ENCODE measurements at places on chromosomes 7 and 10.

- DNase-seq = no peak
Measured at GRCh38 chr7:41316410-41316809, 386.5 kb downstream of the INHBA start.

DNA sequence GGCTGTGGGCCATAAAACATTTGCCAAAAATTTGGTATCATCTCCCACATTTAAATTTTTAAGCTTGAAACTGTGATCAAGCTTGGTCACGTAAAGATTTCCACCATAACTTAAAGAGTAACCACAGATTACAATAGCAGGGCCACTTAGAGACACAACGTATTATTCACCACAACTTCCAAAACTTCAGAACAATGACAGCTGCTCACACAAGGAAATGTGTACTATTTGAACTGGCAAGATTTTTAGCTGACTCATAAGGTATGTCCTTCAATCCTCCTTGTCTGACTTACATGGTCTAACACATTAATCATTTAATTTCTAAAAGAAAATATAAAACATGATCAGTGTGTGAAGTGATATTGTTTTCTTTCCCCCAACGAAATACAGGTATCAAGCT lies 234.5 kb downstream of the PARD3 start:
- no peak for DNase-seq

DNA sequence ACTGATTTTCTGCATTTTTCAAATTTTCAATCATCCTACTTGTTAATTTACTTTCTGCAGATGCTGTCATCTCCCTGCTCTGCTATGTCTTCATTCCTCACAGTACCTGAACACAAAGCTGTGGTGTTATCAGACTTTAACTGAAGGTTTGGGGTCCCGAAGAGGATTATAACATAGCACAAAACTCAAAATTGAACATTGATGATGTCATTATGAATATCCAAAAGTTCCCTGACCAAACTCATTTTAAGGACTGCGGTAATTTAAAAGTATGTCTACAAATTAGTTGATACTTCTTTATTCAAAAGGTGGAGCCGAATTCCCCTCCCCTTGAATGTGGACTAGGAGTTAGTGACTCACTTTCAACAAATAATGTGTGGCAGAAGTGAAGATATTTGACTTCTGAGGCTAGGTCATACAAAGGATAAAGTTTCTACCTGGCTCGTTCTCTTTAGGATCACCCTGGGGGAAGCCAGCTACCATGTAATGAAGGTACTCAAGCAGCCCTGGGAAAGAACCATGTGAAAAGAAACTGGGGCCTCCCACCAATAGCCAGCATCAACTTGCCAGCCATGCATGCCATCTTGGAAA lies 6.4 kb upstream of the ENTPD7 start:
- DNase-seq = no peak

DNA sequence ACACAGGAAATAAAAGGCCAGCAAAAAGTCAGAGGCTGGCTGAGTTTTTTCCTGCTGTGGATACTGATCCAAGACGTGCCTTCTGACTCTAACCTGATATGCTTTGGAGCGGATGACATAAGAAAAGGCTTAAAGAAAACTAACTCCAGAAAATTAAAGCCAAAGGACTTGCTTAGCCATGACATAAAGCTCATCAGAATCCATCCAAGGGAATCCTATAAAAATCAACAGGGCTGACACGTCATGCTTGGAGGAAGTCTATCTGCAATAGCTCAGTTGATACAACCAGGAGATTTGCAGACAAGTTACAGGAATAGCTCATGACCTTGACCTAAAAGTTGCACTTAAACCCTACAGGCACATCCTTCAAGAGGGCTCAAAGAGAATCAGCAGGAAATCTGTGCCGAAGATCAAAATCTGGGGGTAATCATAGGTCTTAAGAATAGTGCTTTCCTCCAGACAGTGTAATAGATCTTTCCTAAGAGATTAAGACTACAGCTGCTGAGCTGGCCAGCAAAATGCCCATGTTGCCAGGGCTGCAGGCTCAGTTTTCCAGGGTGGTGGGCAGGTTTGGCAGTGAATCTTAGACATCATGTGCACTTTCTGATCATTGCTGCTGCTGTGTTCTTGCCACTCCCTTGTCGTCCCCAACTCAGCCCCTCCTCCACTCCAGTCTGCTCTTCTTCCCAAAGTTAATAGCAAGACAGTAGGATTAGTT lies 111.5 kb upstream of the SVIL start:
- DNase-seq = no peak

DNA sequence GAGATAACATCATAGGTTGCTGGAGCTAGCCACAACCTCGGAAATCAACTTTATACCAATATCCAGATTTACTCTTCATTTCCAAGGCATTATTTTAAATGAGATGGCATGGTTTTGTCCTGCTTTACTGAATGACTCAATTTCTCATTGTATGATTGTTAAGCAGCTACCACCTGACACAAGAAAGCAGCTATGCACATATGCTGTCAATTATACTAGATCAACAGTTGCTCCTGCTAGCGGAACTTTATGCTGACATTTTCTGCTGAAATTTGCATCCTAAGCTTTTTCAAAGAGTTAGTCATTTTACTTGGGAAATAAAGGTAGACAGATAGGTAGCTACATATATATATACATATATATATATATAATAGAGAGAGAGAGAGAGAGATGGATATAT lies 8.9 kb upstream of the CH25H start:
- no peak for DNase-seq

GRCh38 chr7:42883950-42884349 lies 27.9 kb downstream of the C7orf25 start:
- no peak for DNase-seq

GRCh38 chr7:24604630-24605029 lies 31.4 kb downstream of the PALS2 start:
- no peak for DNase-seq

DNA sequence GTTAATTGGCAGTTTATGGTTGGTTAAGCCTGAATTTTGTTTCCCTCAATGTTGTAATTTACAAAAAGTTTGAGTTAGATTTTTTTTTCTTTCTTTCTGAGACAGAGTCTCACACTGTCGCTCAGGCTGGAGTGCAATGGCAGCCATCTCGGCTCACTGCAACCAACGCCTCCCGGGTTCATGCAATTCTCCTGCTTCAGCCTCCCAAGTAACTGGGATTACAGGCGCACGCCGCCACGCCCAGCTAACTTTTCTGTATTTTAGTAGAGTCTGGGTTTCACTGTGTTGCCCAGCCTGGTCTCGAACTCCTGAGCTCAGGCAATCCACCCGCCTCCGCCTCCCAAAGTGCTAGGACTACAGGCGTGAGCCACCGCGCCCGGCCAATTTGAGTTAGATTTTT lies 935 bp downstream of the ZNF273 start:
- no peak for DNase-seq

DNA sequence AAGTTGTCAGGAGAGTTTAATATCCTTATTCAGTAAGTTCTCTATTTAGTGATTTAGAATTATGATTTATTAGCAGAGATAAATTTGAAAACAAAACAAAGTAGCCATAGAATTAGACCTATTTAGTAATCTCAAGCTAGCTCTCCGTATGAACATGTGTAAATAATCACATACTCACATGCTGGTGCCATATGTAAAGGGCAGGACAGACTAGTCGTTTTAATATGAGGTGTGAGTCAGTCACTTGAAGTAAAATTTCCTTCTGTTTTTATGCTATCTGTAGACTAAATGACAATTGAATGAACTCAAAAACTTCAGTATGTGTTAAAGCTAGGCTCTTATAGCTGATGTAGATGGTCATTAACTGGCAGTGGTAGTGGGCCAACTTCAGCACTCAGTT lies 67.1 kb downstream of the WAC start:
- no peak for DNase-seq

GRCh38 chr7:20450536-20450935 lies 119.8 kb downstream of the ITGB8 start:
- DNase-seq = no peak

DNA sequence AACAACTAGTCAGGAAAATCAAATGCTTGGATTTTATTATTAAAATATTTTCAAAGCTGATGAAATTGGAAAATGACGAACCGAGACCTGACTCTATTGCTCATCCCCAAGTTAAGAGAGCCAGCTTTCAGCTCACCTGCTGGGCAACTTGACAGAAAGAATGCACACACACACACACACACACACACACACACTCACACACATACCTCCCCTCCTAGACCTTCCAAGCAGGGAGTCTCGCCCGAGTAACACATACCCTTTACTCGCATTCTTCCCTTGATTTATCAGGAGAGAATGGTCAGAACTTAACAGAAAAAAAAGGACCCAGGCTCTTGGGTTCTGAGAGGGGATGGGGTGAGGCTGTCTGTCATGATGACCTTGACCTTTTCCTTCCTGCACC lies 19.1 kb downstream of the GPRIN2 start:
- DNase-seq = no peak

DNA sequence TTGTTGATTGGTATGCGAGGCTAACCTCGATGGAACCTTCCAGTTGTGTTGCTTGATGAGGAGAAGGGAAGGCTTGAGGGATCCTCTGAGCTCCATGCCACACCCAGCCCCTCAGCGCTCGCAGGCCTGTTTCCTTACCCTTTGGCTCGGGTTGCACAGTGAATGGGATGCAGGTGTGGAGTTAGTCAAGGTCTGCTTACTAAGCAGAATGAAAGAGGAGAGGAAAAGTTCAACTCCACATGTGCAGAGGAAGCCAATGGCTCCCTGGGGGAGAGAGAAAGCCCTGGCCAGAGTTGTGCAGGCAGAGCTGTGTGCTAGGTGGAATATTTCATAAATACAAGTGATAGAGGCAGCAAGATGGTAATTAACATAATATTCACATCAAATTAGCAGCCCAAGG lies 85.5 kb downstream of the JCAD start:
- no peak for DNase-seq

GRCh38 chr7:130127821-130128317 lies 57.5 kb downstream of the KLHDC10 start:
- DNase-seq = no peak

- DNase-seq = no peak
Measured at GRCh38 chr7:108535257-108535656, 9.3 kb upstream of the PNPLA8 start.

DNA sequence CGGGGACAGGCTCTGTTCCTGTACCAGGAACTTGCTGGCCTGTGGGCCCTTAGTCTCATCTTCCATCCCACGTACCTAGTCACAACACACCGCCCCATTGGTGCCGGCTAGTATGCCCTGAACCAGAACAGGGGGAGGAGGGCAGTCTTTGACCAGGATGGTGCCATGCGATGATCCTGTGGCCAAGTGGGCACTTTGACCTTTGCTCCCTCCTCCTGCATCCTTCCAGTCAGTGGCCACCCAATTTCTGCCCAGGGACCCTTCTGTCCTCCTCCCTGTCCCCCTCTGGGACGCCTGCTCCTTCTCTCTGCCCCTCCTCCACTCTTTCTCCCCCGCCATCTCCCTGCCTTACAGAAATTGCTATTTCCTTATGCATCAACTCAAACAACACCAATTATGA lies 126.3 kb upstream of the CHST15 start:
- DNase-seq = no peak

DNA sequence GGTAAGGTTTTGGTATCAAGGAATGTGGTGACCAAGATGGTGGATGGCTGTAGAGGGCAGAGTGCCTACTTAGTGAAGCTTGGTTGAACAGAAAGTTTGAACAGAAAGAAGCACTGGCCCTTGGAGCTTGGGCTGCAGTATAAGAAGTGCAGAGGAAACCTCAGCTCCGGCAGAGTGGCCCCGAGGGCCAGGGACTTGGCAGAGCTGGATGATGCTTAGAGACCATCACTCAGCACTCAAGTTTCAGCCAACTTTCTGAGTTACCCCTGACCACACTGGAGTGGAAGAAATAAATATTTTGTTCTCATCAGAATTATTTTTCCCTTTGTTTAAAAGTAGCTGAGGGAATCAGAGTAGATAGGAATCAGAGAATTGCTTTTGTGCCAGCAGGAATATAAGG lies 336.7 kb downstream of the C7orf25 start:
- DNase-seq = no peak

Data from GM20000 (cell line).